GM23248 (cell line): ENCODE measurements at places on chromosomes 7 and 10.
A peak's percentile ranks its signal among the peaks of the same experiment; 100 is the strongest.

- no peak for DNase-seq
Observed at GRCh38 chr10:2786251-2786650, 281.1 kb upstream of the PFKP start.

- DNase-seq, result no peak
Observed at GRCh38 chr10:70896551-70896950, 8.2 kb upstream of the PCBD1 start.

GRCh38 chr7:22457471-22457870 lies 42.5 kb downstream of the STEAP1B start:
- no peak for DNase-seq

DNA sequence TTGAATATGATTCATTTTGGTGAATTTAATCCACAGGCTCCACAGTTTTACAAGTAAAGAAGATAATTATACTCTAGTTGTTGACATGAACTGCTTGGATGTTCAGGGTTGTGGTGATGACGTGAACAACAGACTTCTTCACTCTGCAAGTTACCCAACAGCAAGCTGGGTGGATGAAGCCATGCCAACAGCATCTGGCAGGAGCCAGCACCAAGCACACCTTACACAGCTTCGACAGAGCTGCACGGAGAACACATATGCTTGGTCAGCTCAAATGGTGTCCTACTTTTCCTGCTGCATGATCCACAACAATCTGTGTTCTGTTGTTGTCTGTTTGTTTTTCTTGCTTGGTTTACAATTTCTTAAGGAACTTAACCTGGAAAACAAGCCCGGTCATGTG lies 9.8 kb downstream of the NOD1 start:
- peak; percentile 77 for DNase-seq

- DNase-seq, result no peak
Observed at GRCh38 chr7:158947627-158948026, 91.3 kb downstream of the DYNC2I1 start.
